Gastroesophageal sphincter (tissue), 4 donors: ENCODE measurements at places on chromosomes 6 and 20. TPM values are rescaled to one million over a fixed set of nuclear protein-coding genes. Genes with fewer than 3 reads are reported as not detected.

- ATAC-seq: peak; percentile 46
Observed at GRCh38 chr20:48763216-48763914, 64.4 kb downstream of the PREX1 start.

GRCh38 chr6:26284537-26285142 is 80.4 kb upstream of the BTN3A2 start:
- no peak for ATAC-seq

GRCh38 chr20:14744723-14745122 is 407.3 kb upstream of the FLRT3 start:
- no peak for ATAC-seq

Gene ARG1
- not detected for total RNA-seq

- ATAC-seq: no peak
Observed at GRCh38 chr6:156107624-156108101, 652.0 kb upstream of the NOX3 start.

Gene MYH7B
- 0.07 TPM for total RNA-seq

DNA sequence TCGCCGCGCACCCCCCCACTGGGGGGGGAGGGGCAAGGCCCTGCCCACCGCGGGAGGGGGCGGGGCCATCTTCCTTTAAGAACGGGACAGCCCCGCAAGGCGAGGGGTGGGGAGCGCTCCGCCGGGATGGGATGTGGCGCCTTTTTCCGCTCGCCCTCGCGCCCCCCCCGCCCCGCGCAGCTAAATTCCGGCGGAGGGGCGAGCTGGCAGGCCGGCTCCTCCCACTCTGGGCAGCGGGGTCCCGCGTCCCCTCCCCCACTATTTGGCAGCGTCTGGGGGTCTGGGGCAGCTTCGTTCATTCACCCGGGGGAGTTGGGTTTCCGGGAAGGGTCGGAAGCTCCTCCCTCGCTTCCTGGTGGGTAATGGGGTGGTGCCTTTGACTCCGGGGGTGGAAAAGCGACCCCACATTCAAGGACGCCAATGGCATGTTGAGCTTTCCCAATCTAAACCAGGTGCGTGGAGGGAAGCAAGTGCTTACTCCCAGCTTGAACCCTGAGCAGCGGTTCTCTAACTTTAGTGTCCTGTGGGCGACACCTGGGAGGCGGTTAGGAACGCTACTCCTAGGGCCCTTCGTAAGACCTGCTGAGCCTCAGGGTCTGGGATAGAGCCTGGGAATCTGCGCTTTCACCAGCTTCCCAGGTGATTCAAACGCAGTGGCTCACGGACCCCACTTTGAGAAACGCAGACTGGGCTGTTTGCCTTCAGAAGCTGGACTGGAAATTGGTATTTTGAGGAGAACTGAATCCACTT is 927 bp downstream of the ASXL1 start:
- ATAC-seq: peak; percentile 64

DNA sequence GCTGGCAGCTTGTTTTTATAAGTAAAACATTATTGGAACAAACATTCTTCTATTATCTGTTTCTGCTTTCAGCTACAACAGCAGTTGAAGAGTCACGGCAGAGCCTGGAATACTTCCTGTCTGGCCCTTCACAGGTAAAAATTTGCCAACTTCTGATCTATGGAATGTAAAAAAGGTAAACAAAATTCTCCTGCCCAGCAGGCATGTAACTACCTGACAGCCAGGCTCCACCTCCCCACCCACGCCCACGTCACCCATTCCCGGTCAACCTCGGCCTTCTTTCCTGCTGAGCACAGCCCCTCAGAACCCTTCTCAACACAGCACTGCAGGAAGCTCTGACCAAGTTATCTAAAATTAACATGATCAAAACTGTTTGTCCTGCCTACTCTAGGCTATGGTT is 166.0 kb downstream of the DLL1 start:
- no peak for ATAC-seq
